H1 (cell line): ENCODE measurements at places on chromosomes 16 and 17. TPM values are rescaled to one million over a fixed set of nuclear protein-coding genes. Genes with fewer than 3 reads are reported as not detected.

DNA sequence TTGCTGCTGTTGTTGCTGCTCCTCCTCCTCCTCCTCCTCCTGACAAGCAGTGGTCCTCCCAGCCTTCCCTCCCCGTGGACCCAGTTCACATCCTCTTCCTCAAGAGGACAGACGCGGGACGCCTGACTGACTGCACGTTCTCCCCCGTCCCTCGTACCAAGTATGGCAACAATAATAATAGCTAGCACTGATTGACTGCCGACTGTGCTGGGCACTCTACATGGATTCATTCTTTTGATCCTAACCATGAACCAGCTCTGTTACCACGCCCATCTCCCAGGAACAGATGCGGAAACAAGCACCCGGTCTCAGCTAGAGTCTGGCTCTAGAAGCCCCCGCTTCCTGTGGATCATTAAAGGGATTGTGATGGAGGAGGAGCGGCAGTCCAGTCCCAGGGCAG lies 78.0 kb downstream of the GNAO1 start:
- H3K27ac ChIP-seq = no peak overlapping the region
- no peaks in the 10 kb centered on the region for H3K36me3 ChIP-seq
- no peaks in the 10 kb centered on the region for H3K27me3 ChIP-seq
- no peaks in the 10 kb centered on the region; the same call in none of the 2 replicates for H3K4me1 ChIP-seq

DNA sequence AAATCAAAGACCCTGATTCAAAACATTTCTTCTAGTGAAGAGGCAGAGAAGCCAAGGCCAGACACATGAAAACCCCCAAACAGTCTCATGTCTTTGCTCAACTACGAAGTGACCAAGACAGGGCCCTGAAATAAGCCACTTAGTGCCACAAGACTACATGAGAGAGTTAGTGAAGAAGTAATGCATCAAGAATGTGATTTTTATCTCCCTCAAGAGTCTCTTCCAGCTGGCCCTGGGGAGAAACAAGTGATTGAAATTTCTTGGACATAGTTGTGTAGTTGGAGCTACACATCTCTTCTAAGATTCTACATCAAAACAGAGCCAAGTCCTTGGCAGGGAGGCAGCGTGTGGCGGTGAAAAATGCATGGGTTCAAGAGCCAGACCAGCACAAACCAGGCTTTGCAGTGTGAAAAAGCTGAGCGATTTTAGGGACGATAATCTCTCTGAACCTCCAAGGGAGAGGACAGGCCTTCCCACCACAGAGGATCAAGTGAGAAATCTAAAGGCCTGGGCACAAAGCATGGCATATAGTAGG lies 30.6 kb downstream of the LYRM1 start:
- no peak overlapping the region for H3K4me3 ChIP-seq
- DNase-seq = no peak
- no peaks in the 10 kb centered on the region for H3K27me3 ChIP-seq
- H3K36me3 ChIP-seq = no peaks in the 10 kb centered on the region

FOXL1 gene
- total RNA-seq = 0.29 TPM in 1 of 2 replicates, not detected in the other

DNA sequence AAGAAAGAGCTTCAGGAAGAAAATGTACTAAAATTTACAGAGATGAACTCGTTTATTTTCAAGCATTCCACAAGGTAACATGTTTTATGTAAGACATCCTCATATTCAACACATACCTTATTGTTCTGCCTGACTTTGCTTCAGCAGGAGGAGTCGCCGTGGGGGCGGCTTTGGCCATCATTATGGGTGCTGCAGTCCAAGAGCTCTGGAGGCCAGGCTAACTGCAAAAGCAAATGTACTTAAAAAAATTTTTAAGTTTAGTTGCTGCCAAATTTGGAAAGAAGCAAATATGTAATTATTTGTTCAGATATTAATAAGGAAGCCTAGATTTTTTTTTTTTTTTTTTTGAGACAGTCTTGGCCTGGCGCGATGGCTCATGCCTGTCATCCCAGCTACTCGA lies 4.1 kb upstream of the SPG7 start:
- no peak overlapping the region for H3K4me3 ChIP-seq
- no peak overlapping the region for H3K27ac ChIP-seq
- no peaks in the 10 kb centered on the region; the same call in none of the 2 replicates for H3K4me1 ChIP-seq
- H3K36me3 ChIP-seq = no peaks in the 10 kb centered on the region
- no peak for DNase-seq
- H3K27me3 ChIP-seq = no peaks in the 10 kb centered on the region

GRCh38 chr16:69410219-69410990 lies 14.0 kb upstream of the CYB5B start:
- H3K27me3 ChIP-seq = no peaks in the 10 kb centered on the region
- no peaks in the 10 kb centered on the region for H3K4me1 ChIP-seq
- no peak overlapping the region for H3K27ac ChIP-seq
- no peak for DNase-seq

DNA sequence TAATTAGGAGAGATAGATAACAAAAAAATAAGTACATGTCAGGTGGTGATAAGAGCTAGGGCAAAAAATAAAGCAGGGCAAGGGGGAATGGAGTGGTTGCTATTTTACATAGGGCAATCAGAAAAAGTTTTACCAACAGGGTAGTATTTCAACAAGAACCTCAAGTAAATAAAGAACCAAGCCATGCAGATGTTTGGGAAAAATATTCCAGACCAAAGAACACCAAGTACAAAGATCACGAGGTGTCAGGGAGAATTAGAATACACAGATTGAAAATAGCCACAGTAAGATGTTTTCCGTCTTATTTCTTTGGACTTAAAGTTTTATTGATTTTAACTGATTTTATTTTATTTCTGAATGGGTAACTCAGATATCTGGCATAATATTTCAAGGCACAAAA lies 11.1 kb downstream of the SYNRG start:
- H3K4me1 ChIP-seq = no peaks in the 10 kb centered on the region
- H3K27me3 ChIP-seq = no peaks in the 10 kb centered on the region
- H3K4me3 ChIP-seq = no peak overlapping the region
- DNase-seq = no peak
- H3K36me3 ChIP-seq = peaks cover 27% of the 10 kb centered on the region

ELMO3 gene
- 9.2 and 9.6 TPM in 2 replicates for total RNA-seq

GRCh38 chr16:73337373-73338296 lies 289.7 kb upstream of the ZFHX3 start:
- H3K4me3 ChIP-seq = no peak overlapping the region
- peaks cover 3% of the 10 kb centered on the region for H3K4me1 ChIP-seq
- H3K36me3 ChIP-seq = no peaks in the 10 kb centered on the region
- H3K27ac ChIP-seq = no peak overlapping the region
- H3K27me3 ChIP-seq = no peaks in the 10 kb centered on the region

DNA sequence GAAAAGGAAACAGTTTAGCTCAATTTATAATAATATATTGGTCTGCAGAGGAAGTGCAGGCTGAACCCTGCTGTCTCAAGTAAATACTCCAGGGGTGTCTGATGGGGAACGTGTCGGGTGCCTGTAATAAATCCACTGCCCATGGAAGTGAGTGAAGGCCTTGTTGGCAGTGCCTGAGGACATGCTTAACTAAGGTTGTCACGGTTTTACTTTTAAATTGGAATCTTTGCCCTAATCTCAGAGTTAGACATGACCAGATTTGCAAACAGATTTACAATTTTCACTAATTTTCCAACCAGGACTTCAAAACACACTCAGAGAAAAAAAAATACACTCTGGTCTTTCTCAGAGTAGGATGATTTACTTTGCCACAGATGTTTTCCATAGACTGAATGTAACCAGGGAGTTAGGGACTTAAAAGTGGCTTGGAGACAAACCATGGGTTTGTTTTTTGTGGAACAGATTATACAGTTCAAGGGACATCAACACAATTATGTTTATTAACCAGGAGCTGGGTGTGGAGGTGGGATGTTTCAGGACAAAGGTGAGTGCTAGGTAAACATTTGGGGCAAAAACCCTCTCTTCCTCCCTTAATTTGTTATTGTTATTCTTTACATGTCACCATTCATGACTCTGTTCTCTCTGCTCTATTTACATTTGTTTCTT lies 144.5 kb downstream of the FTO start:
- DNase-seq = no peak
- H3K36me3 ChIP-seq = no peaks in the 10 kb centered on the region
- H3K4me1 ChIP-seq = peaks cover 6% of the 10 kb centered on the region; the same call in 1 of the 2 replicates
- no peaks in the 10 kb centered on the region for H3K27me3 ChIP-seq

KRTAP9-8 gene
- total RNA-seq = not detected in 2 replicates

KCNH4 gene
- total RNA-seq = 0.47 and 0.59 TPM in 2 replicates

DNA sequence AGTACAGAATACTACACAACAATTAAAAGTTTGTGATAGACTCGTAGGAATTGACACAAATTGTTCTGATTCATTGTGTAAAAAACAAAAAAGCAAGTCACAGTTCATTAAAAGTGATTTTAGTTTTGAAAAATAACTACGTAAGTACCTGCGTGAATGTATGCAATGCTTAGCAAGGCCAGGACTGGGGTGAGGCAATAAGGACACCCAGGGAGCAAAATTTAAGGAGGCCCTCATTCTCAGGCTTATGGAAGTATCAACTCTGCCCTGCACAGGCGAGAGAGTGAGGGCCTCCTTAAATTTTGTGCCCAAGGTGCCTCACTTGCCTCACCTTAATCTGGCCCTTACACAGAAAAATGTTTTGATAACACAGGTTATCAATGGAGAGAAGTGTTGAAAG lies 31.4 kb downstream of the NOG start:
- no peaks in the 10 kb centered on the region for H3K36me3 ChIP-seq
- DNase-seq = no peak
- no peak overlapping the region for H3K27ac ChIP-seq
- H3K27me3 ChIP-seq = no peaks in the 10 kb centered on the region

GRN gene
- 108 and 117 TPM in 2 replicates for total RNA-seq

ESRP2 gene
- 45.8 and 50.3 TPM in 2 replicates for total RNA-seq

- no peak overlapping the region for H3K27ac ChIP-seq
- H3K27me3 ChIP-seq = no peaks in the 10 kb centered on the region
Observed at GRCh38 chr17:57597531-57598453, 147.3 kb downstream of the CCDC182 start.

DNA sequence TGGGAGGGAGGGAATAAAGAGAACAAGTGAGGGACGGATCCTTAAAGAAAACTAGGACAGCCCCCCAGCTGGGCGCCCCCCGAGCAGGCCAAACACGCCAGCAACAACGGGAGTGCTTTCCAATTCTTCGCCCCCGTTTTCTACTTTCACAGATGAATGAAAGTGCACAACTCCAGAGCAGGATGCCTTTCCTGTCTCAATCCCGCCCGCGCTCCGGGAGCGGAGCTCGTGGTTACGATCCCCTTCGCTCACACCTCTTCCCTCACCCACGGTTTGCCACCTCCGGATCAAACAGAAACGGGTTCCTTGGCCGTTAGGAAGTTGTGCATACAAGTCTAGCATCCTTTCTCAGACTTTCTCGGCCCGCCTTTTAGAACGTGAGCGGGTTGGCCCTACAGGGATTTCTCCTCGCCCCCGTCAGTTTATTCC lies 680 bp downstream of the SKA2 start:
- DNase-seq = no peak
- H3K36me3 ChIP-seq = no peaks in the 10 kb centered on the region
- peak overlapping the region; percentile 96 for H3K4me3 ChIP-seq
- peak overlapping the region; percentile 92 for H3K27ac ChIP-seq

- H3K4me1 ChIP-seq = no peaks in the 10 kb centered on the region
- no peaks in the 10 kb centered on the region for H3K36me3 ChIP-seq
- no peak overlapping the region for H3K4me3 ChIP-seq
- no peak overlapping the region for H3K27ac ChIP-seq
- no peak for DNase-seq
Observed at GRCh38 chr17:64138441-64138840, 8.5 kb upstream of the ERN1 start.

GRCh38 chr16:10878328-10878643 lies 1.3 kb downstream of the CIITA start:
- DNase-seq = no peak
- H3K27me3 ChIP-seq = peaks cover 33% of the 10 kb centered on the region
- H3K27ac ChIP-seq = no peak overlapping the region
- peak overlapping the region; percentile 56 for H3K4me3 ChIP-seq
- no peaks in the 10 kb centered on the region for H3K4me1 ChIP-seq
- no peaks in the 10 kb centered on the region for H3K36me3 ChIP-seq

GRCh38 chr16:89956505-89957215 lies 8.1 kb downstream of the DEF8 start:
- no peak overlapping the region for H3K4me3 ChIP-seq
- no peaks in the 10 kb centered on the region; the same call in 1 of the 2 replicates for H3K4me1 ChIP-seq
- peaks cover 5% of the 10 kb centered on the region; the same call in 1 of the 2 replicates for H3K36me3 ChIP-seq
- no peaks in the 10 kb centered on the region for H3K27me3 ChIP-seq

DNA sequence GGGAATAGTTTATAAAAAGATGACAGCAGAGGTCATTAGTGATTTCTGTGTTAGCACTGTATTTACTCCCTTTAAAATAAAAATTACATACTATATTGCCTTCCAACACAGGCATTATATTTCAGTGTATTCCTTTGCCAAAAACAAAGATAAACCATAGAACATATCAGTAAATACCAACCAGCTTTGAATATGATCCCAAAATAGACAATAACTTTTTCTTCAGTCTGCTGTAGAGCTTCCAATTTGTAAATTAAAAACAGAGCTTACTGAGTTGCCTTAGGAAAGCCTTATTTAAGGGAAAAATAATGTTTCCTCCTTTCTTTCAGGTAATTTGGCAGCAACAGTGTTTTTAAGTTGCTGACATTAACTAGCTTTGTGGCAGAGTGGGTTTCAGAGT lies 352.1 kb upstream of the TBX2 start:
- no peaks in the 10 kb centered on the region for H3K27me3 ChIP-seq
- no peak overlapping the region for H3K27ac ChIP-seq
- DNase-seq = no peak
- no peak overlapping the region for H3K4me3 ChIP-seq
- no peaks in the 10 kb centered on the region for H3K36me3 ChIP-seq

DNA sequence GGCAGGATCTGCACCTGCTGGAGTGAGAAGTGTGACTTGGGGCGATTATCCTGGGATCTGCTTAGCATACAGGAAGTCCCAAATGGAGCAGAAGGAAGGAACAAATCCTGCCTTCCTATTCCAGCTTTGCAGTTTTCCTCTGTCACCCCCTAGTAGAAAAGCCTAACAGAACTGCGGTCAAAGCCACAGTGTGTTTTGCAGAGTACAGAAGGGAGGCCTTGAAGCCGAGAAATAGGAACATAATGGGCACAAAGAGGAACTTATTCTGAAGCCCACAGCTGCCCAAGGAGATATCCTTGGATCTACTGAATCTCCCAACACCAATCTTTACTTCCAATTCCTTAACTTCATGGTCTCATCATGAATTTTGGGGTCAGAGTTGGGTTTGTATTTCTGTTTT lies 8.5 kb downstream of the KRTAP1-5 start:
- H3K27me3 ChIP-seq = no peaks in the 10 kb centered on the region; the same call in 1 of the 2 replicates
- no peak overlapping the region for H3K27ac ChIP-seq
- H3K4me1 ChIP-seq = no peaks in the 10 kb centered on the region
- DNase-seq = no peak
